ENCODE measurements at places on chromosomes 3 and 15. TPM values are rescaled to one million over a fixed set of nuclear protein-coding genes. Genes with fewer than 3 reads are reported as not detected.

The C2CD4B gene
- polyA plus RNA-seq = 0.45 TPM

DNA sequence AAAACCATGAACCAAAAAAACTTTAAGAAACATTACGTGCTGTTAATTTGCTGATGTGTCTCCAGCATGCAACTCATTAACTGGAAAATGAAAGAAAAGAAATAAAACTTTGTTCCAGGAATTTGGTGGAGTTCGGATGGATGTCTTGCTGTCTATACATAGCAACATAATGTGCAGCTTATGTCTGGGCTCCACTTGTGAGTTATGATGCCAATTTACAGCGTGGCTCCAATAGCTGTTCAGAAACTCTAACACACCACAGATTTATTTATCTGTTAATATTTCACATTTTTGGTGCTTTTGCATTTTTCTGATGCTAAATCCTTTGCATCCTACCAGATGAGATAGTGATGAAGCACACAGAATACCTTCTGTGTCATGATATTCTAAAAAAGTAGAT is 45.1 kb downstream of the MAP4 start:
- no peak for DNase-seq

DNA sequence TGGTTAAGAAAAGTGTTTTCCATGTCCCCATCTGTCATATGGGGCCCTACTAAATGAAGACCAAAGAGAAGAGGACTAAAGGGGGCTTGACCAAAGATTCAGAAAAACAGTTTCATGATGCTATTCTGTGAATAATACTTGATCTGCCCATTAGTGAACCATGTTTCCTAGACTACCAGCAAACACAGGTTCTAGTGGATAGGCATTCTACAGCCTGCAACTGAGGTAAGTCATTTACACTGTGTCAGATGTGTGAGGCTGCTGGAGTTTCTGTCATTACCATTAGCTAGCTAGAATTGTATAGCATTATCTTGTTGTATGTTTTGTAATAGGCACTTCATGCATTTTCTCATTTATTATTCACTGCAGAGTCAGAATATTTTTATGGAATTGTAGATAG is 6.6 kb downstream of the GPR171 start:
- no peak for DNase-seq

DNA sequence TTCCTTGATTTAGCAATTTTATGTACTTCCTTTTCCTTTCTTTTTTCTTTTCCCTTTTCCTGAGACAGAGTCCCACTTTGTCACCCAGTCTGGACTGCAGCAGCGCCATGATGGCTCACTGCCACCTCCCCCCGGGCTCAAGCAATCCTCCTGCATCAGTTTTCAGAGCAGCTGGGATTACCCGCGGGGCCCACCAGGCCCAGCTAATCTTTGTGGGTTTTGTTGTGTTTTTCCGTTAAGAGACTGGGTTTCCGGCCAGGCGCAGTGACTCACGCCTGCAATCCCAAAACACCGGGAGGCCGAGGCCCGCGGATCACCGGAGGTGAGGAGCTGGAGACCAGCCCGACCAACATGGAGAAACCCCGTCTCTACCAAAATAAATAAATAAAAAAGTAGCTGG is 17.7 kb downstream of the GOLGA8S start:
- no peak for DNase-seq

DNA sequence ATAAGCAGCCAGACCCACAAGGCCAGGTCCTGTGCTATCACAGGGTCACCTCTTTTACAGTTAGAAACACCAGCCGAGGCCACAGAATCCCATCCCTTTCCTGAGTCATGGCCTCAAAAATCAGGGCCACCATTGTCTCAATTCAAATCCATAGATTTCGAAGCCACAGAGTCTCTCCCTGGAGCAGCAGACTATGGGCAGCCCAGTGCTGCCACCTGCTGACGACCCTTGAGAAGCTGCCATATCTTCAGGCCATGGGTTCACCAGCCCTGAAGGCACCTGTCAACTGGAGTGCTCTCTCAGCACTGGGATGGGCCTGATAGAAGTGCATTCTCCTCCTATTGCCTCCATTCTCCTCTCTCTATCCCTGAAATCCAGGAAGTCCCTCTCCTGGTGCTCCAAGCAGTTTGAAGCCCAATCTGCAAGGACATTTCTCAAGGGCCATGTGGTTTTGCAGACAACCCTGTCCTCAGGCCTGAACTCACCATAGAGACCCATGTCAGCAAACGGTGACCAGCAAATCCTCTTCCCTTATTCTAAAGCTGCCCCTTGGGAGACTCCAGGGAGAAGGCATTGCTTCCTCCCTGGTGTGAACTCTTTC is 39.6 kb downstream of the TGM4 start:
- peak; percentile 43 for DNase-seq

The TMOD2 gene
- 2.1 TPM for polyA plus RNA-seq

DNA sequence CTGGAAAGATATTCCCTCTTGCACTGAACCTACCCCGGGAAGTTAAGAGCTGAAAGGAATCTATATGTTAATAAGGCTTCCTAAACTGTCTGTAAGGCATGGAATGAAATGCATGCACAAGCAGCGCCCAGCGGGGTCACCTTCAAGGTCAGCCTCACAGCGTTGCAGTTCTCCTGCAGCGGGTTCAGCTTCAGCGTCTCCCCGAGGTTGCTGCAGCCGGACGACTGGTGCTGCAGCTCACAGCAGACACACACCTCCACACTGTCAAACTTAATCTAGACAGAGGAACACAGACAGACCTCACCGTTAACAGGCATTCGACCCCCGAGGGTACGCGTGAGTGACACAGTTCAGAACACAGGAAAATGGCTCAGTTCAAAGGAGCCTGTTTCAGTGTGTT is 73.3 kb downstream of the NSMCE3 start:
- DNase-seq = no peak

GRCh38 chr15:52879904-52880303 is 89.8 kb upstream of the ONECUT1 start:
- no peak for DNase-seq

- no peak for DNase-seq
Observed at GRCh38 chr3:99248130-99248529, 346.6 kb upstream of the DCBLD2 start.

The MASP1 gene
- polyA plus RNA-seq = not detected

All from A549 (cell line).